ENCODE measurements at places on chromosomes 1 and 21.

GRCh38 chr1:209403921-209404320 is 179.6 kb upstream of the CAMK1G start:
- DNase-seq, result no peak

GRCh38 chr1:47611992-47612391 is 174.1 kb downstream of the FOXD2 start:
- DNase-seq, result no peak

- no peak for DNase-seq
Measured at GRCh38 chr1:53638360-53639035, 100.5 kb downstream of the GLIS1 start.

GRCh38 chr1:16183179-16183578 is 27.3 kb upstream of the EPHA2 start:
- no peak for DNase-seq

- DNase-seq, result no peak
Measured at GRCh38 chr1:207459008-207459407, 4.9 kb downstream of the CR2 start.

DNA sequence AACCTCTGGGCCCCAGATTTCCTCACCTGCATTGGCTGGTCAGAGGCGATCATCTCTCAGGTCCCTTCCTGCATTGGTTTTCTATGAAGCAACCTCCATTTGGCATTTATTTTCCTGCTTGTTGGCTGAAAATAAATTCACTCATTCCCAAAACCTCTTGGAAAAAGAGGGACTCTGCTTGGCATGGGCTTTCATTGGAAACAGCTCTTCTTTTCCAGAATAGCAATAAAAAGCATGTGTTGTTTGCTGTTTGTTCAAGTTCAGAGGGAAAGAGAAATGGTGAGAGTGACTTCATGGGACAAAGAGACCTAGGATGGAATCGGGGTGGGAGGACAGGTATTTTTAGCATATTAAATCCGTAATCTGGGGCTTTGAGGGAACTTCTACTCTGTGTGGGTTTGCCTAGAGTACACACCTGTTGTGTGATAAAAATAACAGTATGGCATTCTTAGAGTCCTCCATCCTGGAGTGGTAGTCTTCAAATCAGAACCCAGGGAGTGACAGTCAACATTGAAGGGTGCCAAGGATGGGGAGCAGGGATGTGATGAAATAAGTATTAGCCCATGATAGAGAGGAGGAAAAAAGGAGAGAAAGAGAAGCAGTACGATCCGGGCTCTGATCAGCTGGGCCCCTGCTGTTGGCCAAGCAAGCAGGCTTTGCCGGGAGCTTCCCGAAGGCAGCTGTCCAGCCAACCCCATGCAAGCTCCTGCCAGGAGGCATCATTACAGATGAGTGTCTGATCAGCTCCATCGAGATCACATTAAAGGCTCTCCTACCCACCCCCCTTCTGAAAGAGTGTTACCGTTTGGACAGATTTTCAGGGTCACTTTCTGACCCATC is 131.9 kb upstream of the NFIA start:
- no peak for DNase-seq

- DNase-seq, result no peak
Measured at GRCh38 chr1:221366495-221367110, 375.3 kb downstream of the DUSP10 start.

DNA sequence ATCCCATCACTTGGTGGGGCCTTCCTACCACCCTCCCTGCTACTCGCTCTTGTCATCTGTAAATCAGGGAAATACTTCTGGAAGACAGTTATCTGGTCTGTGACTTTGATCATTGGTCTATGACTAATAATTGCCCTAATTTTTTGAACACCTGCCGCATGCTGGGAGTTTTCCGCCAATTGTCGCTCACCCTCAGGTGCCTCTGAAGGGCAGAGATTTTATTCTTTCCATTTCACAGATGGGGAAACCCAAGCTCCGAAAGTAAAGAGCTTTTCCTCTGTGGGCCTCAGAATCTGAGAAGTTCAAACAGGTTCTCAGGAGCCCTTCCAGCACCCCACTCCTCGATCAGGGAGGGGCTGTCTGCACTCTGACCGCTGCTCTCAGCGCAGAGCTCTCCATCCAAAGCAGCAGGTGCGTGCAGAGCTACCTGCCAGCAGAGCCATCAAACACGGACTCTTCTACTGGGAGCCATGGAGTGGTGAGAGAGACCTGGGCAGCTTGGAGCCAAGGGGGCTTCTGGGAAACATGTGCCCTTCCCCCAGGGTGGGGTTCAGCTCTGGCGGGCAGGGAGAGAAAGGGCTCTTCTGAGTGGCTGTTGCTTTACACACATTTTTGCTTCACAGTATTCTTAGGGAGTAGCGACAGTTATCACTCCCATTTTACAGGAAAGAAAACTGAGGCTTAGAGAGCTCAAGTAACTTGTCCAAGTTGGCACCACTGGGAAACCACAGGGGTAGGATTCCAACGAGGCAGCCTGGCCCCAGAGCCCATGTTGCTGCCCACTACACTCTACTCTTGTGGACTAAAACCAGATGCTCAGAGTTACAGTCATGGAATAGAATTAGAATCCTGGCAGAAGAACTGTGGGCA is 5.8 kb upstream of the RUNX3 start:
- no peak for DNase-seq
